ENCODE measurements at places on chromosomes 12 and 14.

GRCh38 chr14:20797164-20797563 lies 5.5 kb downstream of the RNASE1 start:
- no peak for DNase-seq

DNA sequence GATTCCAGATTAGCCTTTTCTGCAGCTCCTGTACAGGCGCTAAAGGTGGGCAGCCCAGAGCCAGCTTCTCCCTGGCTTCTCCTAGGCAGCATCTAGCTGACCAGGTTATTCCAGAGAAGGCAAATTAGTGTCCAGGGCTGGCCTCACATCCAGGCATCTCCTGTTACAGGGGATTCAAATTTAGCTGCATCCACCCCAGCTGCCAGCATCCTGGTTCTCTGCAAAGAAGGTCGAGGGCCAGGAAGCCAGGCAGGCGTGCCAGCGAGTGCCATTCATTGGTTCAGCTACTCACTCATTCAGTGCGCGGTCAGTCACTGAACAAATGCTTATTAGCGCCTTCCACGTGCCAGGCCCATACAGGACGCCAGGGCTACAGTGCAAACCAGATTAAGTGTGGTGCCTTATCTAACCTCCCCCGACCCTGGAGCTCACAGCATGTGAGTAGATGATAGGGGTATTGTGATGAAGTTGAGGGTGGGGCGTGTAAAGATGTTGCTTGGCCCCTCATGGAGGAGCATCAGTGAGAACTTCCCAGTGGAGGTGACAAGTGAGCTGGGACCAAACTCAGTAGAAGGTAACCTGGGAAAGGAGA lies 15.7 kb upstream of the FAM222A start:
- no peak for DNase-seq

GRCh38 chr12:120220838-120221575 lies 20.1 kb upstream of the RPLP0 start:
- DNase-seq = no peak

DNA sequence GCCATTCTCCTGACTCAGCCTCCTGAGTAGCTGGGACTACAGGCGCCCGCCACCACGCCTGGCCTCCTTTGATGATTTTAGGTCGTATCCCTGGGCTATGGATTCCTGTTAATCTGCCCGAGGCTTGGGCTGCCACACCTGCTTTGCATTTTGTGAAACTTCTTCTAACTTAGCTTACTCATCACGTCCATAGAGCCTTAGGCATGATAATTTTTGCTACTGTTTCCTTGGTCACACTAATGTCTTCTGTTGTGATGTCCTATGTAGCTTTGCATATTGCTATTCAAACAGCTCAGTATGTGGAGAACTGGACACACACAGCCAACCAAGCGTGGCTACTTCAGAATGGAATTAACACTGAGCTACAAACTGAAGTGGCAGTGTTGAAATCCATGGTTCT lies 47.5 kb upstream of the DDX11 start:
- DNase-seq = no peak

DNA sequence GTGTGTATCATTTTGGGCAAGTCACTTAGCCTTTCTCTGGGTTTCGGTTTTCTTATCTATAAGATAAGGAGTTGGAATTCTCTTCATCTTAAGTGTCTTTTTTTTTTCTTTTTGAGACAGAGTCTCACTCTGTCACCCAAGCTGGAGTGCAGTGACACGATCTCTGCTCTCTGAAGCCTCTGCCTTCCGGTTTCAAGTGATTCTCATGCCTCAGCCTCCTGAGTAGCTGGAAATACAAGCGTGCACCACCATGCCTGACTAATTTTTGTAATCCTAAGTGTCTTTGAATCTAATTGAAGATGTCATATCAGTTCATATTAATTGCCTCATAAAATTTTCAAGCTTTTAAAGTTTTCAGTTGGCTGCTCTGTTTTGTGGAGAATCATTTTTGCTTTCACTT lies 4.0 kb downstream of the SRGAP1 start:
- DNase-seq = no peak

DNA sequence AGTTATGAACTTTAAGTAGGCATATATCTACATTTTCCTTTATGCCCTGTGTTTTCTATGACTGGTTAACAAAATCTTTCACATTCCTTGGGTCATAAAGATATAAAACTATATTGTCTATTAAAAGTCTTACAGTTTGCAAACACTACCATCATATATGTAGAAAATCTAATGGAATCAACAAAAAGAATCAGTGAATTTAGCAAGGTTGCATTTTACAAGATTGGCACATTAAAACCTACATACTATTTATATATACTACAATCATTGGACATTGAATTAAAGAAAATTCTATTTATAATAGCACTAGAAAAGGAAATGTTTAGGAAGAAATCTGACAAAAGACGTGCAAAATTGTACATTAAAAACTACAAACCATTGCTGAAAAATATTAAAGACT lies 173.3 kb upstream of the ABCD2 start:
- DNase-seq = no peak

- DNase-seq = no peak
Observed at GRCh38 chr12:101230547-101230946, 20.5 kb upstream of the SLC5A8 start.

- DNase-seq = no peak
Observed at GRCh38 chr12:123071099-123071800, 79.6 kb downstream of the PITPNM2 start.

GRCh38 chr14:54593860-54594259 lies 26.9 kb downstream of the SAMD4A start:
- no peak for DNase-seq

- no peak for DNase-seq
Observed at GRCh38 chr14:104865631-104866441, 768 bp downstream of the CEP170B start.

DNA sequence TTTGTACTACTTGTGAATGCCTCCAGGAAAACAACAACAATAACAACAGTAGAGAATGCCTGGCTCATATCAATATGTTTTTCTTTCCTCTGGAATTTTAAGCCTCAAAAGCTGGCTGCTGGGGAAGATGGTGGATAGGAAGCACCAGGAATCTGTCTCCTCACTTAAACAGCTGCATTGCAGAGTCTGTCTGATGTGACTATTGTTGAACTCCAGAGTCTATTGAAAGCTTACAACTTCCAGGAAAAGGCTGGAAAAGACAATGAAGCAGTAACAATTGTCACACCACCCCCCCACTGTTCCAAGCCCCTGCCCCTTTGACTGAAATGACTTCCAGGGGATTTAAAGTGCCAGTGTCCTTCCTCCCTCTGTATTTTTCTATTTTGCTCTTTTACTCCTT lies 309.7 kb downstream of the BMP4 start:
- no peak for DNase-seq

GRCh38 chr12:52010152-52010622 lies 3.4 kb downstream of the TAMALIN start:
- DNase-seq = peak; percentile 83

DNA sequence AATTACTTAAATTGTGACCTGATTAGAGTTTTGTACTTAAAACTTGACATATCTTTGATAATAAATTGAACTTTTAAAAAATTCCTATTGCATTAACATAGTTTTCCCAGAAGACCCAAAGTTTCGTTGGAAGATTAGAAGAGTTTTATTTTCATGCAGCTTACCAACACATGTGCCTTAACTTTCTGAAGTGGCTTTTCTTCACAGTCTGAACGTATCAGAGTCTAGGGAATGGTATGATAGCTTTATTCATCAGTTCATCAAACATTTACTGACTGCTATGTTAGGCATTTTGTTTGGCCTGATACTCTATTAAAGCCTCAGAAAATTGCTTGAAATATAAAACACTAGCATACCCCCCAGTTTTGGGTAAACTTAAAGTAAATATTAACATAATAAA lies 65.2 kb downstream of the MARK3 start:
- no peak for DNase-seq

DNA sequence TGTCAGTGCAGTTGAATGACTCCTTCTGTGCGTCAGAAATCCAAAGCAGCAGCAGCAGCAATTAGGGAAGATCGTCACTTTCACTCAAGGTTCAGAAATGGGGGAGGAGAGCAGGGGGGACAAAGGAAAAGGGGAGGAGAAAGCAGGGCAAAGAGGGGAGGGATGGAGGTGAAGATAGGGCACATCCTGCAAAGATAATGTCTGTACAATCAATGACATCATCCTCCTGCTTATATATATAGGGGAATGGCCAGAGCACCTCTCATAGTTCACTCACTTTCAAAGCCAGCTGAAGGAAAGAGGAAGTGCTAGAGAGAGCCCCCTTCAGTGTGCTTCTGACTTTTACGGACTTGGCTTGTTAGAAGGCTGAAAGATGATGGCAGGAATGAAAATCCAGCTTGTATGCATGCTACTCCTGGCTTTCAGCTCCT lies at the start of gene NTS:
TSS of gene NTS (plus strand) at position 265 of the 431 bp plus-strand sequence. CDS start at position 374, 109 bp downstream.
- DNase-seq = no peak

GRCh38 chr12:132560614-132561426 lies 49.6 kb downstream of the LRCOL1 start:
- no peak for DNase-seq

DNA sequence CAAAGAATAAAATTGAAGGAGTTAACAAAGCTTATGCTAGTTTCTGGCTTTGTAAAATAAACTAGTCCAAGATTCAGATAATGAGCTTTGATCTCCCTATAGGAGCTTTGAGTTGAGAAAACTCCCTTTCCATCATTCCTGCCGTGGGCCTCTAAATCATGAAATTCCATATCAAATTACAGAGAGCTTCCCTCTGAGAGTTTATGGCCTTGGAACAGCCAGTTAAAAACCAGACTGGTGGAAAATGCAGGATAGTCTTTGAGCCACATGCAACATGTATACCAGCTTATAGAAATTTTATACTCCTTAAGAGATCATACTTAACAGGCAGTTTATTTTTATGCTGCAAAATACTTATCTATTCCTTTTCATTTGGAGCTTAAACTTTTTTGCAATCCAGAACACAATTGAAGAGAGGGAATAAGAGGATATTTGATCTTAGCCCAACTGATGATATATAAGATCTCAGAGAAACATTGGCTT lies 175.8 kb upstream of the ATP2B1 start:
- DNase-seq = no peak

DNA sequence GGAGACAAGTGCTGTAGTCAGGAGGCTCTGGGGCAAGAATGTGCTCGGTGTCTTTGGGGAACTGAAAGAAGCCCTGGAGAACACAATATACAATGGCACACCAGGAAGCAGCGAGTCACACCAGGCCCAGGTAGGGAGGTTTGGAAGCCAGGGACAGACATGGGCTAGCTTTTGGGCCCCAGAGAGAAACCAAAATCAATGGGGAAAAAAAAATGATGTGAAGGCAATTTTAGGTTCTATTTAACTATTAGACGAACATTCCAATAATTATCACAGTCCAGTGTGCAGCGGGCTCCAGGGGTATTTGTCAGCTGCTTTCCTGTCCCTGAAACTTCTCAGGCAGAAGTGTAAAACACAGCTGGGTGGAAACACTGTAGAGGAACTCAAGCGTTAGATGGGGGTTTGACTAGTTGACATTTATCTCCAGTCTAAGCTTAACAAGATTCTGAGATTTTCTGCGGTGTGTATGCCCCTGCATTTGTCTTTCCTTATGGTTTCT lies 21.8 kb upstream of the EGLN3 start:
- DNase-seq = no peak

DNA sequence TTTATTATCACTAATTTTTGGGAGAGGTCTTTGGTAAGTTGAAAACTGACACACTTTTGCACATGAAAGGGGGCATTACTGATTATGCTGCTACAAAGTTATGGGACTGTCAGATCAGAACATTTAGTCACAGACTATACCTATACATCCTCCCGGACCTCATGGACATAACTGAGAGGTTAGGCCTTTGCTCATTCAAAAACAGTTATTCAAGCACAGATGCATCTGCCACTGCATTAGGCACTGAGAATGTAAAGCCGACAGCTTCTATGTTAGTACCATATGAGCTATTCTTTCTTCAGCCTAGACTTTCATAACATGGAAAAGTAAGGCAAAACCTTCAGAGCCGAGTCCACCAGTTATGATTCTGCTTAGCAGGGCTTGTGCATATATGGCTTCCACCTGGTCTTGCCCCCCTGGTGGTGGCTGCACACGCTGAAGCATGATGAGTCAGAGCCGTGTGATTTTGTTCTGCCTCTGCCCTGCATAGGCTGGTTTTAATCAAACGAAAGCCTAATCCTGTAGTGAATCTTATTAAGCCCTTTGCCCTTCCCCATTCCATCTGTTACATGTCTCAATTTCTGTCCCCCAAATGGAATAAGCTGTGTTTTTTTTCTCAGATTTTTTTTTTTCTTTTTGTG lies 21.8 kb upstream of the RNU6-8 start:
- peak; percentile 77 for DNase-seq

DNA sequence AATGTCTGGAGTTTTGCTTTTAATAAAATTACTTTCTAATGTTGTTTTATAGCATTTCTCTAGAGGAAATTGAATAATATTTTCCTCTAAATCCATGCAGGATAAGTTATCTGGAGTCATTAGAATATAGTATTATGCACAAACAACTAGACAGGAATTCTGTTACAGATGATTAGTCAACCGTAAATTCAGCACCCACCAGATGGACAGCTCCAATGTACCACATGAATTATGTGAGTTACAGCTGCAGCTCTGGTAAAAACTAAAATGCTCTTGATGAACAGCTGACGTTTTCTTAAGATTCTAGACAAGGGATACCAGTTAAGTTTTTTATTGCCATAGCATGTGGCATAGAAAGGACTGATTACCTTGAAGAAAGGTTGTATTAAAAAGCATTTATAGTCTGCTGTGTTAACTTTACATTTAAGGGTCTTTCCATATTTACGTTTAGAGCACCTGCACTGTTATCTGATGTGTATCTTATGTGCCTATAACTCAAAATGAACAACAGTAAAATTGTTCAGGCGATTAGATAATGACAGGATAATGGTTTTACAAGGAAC lies 321.4 kb upstream of the LRFN5 start:
- no peak for DNase-seq

- DNase-seq = no peak
Observed at GRCh38 chr12:106976668-106977067, 10.3 kb downstream of the MTERF2 start.

DNA sequence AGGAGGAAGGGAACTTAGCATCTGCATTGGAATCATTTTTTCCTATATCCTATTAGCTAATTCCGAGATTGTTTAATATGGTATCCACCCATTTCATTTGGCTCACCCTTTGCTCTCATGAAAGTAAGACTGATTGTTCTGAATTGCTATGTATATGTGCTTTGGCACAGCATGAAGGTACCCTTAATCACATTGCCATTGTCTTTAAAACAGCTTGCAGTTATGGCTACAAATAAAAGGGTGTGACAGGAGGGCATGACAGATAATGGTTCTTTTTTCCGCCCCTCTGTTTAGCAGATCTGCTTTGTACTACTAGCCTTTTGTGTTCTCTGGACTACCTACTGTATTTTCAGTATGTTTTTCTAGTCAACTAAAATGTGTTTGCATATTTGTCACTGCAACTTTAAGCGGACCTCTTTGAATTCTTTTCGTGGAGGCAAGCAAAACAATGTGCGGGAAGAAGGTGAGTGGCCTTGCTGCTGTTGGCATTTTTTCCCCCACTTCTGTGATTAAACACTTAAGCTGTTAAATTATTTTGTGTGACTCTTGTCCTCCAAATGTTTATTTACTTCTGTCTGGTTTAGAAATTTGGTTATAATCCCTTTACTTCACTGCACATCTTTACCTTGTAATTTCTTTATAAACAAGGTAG lies 35.8 kb downstream of the FBXO34 start:
- DNase-seq = no peak
